ENCODE measurements at places on chromosomes 12 and 14. TPM values are rescaled to one million over a fixed set of nuclear protein-coding genes. Genes with fewer than 3 reads are reported as not detected.

GUCY2C gene
- polyA plus RNA-seq, result not detected

TSHR gene
- polyA plus RNA-seq, result not detected

RNASE3 gene
- not detected for polyA plus RNA-seq

ANKS1B gene
- polyA plus RNA-seq, result 1.1 TPM

TAS2R9 gene
- polyA plus RNA-seq, result not detected

OR6C2 gene
- polyA plus RNA-seq, result not detected

HOXC6 gene
- 0.03 TPM for polyA plus RNA-seq

ASPG gene
- polyA plus RNA-seq, result 13.8 TPM

CFAP251 gene
- polyA plus RNA-seq, result 1.0 TPM

USP15 gene
- polyA plus RNA-seq, result 26.7 TPM

HPD gene
- polyA plus RNA-seq, result 1.0 TPM

RNASE12 gene
- polyA plus RNA-seq, result not detected

ACOT4 gene
- polyA plus RNA-seq, result 0.37 TPM

FAIM2 gene
- 15.0 TPM for polyA plus RNA-seq

HNF1A gene
- not detected for polyA plus RNA-seq

PPP4R4 gene
- polyA plus RNA-seq, result 0.94 TPM

RNASE7 gene
- polyA plus RNA-seq, result 0.03 TPM

GPR135 gene
- 0.86 TPM for polyA plus RNA-seq

PPP1R13B gene
- polyA plus RNA-seq, result 70.2 TPM

SLC6A15 gene
- polyA plus RNA-seq, result not detected

ETFBKMT gene
- polyA plus RNA-seq, result 2.7 TPM

DHRS2 gene
- polyA plus RNA-seq, result not detected

CLEC4D gene
- 0.17 TPM for polyA plus RNA-seq

SLC7A7 gene
- 2.3 TPM for polyA plus RNA-seq

CAPZA3 gene
- polyA plus RNA-seq, result not detected

FAR2 gene
- polyA plus RNA-seq, result 2.3 TPM

CMKLR1 gene
- polyA plus RNA-seq, result 2.2 TPM
